Activated CD8-positive, alpha-beta memory T cell treated with anti-CD3 and anti-CD28 coated beads for 1 hour (primary cell): ENCODE measurements at places on chromosomes 6 and 20.

GRCh38 chr20:40687384-40688128, 1.5 kb downstream of the MAFB start:
- no peak for DNase-seq

DNA sequence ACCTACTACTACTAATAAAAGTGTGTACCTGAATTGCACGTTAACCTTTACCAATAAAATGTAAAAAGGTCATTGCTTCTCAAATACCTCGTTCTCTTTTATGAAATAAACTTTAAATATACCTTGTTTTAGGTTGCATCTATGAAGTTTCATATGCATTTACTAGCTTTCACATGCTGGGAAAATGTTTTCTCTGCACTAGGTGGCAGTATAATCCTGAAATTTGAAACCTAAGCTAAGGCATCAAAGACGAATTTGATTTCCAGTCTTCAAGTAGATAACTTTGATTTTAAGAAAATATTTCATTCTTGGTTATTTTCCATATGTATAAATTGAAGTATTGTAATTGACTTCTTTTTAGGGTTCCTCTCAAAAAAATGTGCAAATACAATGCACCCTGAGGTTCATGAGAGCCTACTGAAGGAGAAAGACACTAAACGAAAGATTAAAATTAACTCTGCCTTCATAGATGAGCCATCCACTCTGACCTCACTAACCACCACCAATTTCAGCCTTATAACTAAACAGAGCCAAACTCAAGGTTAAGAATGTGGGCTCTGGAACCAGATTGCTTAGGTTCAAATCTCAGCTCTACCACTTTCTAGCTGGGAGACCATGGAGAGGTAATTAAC, 7.3 kb upstream of the COL9A1 start:
- DNase-seq: no peak

DNA sequence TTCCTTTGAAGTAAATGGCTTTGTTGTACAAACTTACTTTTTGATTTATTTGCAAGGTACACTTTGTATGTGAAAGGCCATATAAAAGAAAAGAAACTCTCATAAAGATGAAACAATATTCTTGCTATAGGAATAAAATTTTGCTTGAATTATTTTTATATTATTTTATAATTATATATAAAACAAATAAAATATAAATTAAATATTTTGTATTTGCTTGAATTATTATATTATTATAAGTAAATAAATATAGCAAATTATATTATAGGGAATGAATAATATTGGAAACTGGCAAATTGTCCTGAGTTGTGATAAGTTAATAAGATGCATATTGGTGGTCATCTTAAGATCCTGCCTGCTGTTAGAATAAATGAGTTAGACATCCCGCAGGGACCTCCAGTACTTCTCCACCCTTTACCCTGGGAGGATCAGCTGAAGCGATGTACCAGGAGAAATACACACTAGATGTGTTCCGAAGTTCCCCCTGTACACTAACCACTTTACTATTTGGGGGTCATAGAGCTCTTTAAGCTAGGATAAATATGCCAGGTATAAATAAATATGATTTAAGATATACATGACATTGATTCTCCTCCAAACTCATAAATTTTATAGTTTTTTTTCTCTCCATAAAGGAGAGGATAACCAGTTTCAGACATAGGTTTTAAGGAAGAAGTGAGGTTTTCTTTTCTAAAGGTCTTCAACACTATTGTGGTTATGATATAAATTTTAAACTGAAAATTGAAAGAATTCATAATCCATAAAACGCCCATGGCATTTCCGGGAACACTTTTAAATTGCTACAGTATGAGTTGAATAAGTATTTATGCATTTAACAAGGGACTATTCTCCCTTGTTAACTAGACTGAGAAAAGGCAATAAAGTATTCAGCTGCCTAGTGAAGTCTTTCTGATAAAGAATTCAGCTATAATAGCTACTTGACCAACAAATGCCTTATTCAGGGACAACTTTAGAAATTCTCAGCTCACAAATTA, 486.3 kb upstream of the MARCKS start:
- DNase-seq: no peak

GRCh38 chr6:167402195-167402686, 77.4 kb downstream of the TTLL2 start:
- no peak for DNase-seq

- DNase-seq: no peak
Measured at GRCh38 chr20:36624068-36624943, 18.7 kb downstream of the RAB5IF start.

DNA sequence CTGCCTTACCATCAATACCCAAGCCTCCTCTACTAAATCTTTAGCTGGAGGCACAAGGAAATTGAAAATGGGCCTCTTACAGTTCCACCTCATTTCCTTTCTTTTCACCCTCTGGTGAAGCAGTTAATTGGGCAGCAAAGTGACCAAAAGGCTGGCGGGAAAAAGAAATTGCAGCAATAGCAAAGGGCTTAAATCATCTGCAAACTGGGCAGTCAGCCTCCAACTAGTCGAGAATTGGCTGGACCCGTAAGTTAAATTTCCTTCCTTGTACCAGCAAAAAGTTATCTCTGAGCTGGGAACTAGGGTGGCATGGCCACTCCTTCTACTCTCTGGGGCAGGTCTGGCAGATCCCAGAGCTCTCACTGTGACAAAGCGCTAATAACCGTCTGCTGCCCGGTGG, 33.5 kb downstream of the GHRH start:
- no peak for DNase-seq

GRCh38 chr20:36929290-36929689, 22.2 kb downstream of the SAMHD1 start:
- no peak for DNase-seq

- no peak for DNase-seq
Measured at GRCh38 chr6:138007014-138007472, 100.2 kb downstream of the PERP start.

DNA sequence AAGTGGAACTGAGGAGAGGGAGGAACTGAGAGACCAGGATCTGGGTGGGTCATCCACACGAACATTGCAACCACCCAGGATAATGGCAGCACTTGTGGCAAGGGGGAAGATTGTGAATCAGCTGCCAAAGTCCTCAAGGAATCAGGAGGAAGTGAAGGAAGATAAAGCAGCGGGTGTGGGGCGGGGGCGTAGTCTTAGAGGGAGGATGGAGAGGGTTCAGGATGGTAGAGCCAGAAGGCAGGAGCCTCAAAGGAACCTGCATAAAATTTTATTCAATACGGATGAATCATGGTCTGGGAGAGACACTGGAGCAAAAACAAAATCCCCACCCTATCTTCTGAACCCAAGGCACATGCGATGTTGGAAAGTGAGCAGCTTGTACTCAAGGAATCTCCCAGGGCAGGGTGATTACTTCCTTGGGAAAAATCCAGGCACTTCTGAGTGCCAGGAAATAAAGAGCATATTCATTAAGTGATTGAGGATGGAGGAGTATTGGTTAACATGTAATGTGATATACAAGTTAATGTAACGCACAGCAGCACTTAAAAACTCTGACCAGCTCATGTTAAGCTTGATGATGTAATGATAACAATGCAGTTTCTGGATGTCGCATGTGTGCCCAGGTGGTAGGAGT, 82.0 kb upstream of the B3GAT2 start:
- DNase-seq: no peak

DNA sequence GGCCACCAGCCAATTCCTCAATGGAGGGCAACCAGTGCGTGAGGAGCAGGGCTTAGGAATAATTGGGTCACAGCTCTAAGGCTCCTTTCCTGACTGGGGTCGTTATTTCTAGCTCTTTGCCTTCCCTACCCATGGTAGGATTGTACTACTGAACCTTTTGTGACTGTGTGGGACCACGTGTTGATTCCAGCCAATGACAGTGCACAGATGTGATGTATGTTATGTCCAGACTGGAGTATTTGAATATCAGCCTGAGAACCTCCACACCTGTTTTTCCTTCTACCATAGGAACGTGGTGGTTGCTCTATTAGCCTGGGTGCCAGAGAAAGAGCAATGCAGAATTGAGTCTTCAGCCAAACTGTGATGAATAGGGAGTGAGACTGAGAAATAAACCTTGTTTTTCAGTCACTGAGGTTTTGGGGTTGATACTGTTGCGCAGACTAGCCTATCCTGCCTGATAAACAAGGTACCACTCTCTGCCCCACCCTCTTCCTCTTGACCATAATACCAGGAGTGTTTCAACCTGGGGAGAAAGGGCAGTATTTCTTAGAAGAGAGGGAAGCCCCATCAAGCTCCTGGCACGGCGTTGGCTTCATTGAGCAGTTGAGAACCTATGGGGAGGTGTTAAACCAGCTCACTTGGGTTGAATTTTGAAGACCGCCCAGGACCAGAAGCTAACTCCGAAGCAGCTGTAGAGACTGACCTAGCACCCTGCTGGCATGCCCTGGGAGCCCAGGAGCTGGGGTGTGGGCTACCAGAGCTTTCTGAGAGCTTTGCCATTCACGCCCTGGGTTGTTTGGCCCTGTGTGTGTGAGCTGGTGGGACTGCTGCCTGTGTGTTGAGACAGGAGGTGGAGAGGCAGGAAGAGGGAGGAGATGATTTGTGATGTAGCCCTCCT, 105.5 kb upstream of the BACH2 start:
- no peak for DNase-seq

- DNase-seq: no peak
Measured at GRCh38 chr6:98047164-98047563, 764.1 kb upstream of the MMS22L start.

DNA sequence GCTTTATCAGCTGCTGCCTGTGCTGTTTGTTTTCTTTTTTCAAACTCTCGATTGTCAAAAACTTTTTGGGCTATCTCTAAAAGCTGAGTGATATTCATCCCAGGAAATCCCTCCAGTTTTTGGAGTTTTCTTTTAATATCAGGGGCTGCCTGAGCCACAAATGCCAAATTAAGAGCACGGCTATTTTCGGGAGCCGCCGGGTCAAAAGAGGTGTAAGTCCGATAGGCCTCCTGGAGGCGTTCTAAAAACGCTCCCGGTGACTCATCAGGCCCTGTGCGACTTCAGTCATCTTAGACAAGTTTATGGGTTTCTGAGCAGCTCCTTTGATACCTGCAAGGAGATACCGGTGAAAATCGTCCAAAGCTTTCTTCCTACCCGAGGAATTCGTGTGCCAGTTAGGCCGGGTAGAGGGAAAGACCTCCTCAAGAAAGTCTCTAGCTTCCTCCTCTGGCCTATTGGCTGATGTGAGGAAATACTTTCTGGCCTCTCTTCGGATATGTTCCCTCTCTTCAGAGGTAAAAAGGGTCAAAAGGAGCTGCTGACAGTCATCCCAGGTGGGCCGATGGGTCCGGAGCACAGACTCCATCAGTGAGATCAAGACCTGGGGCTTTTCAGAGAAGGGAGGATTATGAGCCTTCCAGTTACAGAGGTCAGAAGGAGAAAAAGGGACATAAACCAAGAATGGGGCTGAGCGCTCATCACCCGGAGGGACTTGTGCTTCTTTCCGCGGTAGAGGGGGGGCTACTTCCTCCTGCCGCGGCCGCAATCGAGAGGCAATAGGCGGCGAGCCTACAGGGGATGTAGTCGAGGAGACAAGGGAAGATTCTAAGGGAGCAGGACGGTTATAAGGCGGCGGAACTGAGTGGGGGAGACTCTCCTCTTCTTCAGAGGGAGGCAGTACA, 151.1 kb downstream of the TRIM27 start:
- no peak for DNase-seq
